Activated T-helper 9 cell treated with anti-CD3 and anti-CD28 coated beads, Interleukin-2, amount 50 U/mL, for 16 hours (primary cell): ENCODE measurements at places on chromosomes 2 and 18.

DNA sequence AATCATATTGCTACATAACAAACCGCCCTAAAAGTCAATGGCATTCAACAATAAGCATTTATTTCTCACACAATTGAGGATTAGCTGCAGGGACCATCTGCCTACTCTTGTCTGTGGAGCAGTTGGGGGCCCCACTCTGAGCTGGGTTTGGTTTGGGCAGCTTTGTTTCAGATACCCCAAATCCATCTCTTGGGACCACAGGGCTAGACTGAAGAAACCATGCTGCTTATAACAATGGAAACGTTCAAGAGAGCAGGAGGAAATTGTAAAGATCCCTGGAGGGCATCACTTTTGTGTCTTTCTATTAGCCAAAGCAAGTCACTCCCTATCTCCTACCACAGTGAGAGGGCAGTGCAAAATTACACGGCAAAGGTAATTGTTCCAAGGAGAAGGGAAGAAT lies 146.5 kb upstream of the MGAT5 start:
- DNase-seq = no peak

DNA sequence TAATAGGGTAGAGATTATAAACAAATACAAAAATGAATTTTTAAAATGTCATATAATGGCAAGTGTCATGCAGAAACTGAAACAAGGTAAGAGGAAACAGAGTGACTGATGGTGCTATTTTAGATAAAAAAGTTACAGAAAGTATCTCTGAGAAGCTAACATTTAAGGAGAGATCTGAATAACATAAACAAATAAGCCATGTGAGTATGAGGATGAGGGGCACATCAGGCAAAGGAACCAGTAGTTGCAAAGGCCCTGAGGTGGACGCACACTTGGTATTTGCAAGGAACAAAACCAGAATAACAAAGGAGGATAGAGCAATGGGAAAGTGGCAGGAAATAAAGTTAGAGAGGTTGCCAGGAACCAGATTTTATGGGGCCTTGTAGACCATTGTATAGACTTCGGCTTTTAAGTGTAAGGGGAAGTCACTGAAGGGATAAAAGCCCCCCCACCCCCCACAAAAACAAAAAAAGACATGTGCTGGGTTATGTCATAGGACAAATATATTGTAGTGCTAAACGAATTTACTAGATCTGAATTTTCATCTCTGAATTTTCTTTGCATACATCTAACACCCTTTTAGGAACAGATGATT lies 159.2 kb downstream of the DTNB start:
- DNase-seq = no peak

DNA sequence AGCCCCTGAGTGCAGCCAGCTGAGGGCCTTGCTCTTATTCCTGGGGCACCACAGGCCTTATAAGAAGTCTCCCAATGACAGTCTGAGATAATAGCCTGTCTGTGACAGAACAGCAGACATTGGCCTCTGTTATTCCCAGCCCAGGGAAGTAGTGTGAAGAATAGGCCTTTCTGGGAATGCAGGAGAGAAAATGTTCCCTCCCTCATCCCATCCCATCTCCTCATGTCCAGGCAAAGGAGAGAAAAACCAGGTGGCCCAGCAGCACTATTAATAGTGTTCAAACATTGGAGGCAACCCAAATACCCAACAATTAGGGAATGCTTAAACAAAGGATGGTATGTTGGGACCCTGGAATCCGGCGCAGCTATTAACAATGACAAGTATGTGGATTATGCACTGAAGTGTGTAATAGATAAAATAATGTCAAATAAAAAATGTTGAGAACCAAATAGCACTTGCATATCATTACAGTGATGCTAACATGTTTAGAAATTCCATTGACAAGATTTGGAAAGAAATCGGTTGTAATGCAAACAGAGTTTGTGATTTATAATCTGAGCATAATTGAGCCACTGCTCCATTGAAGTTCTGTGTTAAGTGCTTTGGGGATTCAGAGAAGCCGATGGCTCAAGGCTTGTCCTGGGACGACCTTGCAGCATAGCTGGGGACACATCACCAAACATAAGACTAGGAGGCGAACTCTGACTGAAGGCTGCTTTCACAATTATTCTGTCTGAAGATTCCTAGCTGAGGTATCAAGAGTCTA lies 69.3 kb downstream of the LBH start:
- no peak for DNase-seq

- DNase-seq = no peak
Measured at GRCh38 chr2:103847276-103847675, 1006.6 kb upstream of the POU3F3 start.

GRCh38 chr18:2086439-2086838 lies 484.9 kb downstream of the METTL4 start:
- DNase-seq = no peak

GRCh38 chr18:13688191-13689136 lies 37.9 kb downstream of the FAM210A start:
- DNase-seq = no peak

DNA sequence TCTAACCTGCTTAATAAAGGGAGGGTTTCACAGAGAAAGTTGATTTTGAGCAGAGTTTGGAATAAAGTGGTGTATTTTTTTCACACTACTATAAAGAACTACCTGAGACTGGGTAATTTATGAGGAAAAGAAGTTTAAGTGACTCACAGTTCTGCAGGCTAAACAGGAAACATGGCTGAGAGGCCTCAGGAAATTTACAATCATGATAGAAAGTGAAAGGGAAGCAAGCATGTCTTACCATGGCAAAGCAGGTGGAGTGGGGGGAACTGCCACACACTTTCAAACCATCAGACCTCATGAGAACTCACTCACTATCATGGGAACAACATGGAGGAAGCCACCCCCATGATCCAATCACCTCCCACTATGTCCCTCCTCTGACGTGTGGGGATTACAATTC lies 546.7 kb downstream of the EPHA4 start:
- DNase-seq = no peak

- DNase-seq = no peak
Measured at GRCh38 chr18:36543991-36544725, 246.6 kb downstream of the FHOD3 start.

GRCh38 chr2:96403481-96403880 lies 67.9 kb downstream of the NCAPH start:
- DNase-seq = no peak

- no peak for DNase-seq
Measured at GRCh38 chr2:76679025-76679396, 843.2 kb downstream of the LRRTM4 start.

DNA sequence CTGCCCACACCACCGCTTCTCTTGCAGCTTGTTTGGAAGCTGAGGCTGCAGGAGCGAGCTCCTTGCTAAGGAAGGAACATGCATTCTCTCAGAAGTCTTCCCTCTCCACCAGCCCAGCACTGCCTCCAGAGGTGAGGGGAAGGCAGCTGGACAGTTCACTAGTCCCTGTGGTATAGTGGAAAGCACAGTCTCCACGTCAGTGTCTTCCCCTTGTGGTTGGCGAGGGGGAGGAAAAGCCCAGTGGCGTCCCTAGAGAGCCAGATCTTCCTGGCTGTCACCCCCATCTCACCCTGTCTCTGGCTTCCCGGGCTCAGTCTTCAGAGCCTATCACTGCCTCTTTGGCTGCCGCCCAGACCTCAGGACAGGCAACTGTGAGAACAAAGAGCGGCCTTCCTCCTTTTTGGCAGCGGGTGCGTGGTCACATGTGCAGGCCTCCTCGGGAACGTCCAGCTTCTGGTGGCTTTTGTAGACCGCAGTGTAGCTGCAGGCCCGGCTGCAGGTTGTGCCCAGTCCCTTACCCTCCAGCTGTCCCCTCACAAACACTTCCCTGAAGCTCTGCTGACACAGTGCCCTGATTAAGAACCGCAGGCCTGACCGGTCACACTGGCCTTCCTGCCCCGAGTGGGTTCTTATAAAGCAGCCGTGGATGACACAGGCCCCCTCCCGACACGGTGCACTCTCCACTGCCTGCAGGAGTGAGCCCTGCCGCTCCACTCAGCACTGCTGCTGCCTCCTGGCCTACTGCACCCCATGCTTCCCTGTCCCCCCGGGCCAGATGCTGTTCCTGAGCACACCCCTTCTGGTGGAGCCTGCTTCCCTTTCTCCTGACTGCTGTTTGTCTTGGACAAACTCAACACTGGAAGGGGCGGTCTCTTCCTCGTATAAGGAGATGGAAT lies 90.9 kb downstream of the RNF144A start:
- DNase-seq = no peak

DNA sequence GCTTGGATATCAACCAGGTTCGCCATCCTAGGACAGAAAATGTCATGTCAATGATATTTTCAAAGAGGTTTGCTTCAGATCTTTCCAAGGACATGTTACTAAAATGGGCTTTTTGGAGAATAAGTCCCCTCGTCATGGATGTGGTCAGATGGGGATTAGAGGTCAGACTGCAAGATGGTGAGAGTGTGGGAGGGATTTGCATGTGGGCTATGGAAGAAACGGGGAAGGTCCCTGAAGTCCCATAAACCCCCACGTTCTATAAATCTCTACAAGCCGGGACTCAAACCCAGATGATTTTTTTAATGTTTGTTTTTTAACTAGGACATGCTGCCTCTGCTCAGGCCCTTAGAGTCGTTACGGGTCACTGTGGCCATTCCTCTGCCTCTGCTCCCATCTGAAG lies 37.7 kb upstream of the IGFBP5 start:
- no peak for DNase-seq

GRCh38 chr2:76019128-76019527 lies 308.4 kb upstream of the GCFC2 start:
- DNase-seq = no peak

DNA sequence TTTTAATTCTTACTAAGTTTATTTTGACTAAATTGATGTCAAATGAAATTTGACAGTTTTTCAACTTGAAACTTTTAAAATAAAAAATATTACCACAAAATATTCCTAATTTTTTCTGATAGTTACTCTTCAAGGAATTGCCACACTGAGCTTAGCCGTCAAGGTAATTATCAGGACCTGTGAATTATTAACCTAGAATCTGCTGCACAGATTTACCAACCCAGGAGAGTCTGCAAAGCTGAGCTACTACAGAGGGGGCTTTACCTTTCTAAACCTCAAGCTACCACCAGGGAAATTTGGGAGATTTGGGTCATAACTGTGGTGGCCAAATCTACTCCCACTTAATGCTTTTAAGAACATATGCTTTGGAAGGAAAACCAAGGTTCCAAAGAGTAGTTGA lies 324.6 kb downstream of the CCDC178 start:
- DNase-seq = no peak

- DNase-seq = no peak
Measured at GRCh38 chr2:11585071-11585470, 51.2 kb downstream of the GREB1 start.

- no peak for DNase-seq
Measured at GRCh38 chr18:76126327-76126726, 368.7 kb downstream of the ZNF516 start.

DNA sequence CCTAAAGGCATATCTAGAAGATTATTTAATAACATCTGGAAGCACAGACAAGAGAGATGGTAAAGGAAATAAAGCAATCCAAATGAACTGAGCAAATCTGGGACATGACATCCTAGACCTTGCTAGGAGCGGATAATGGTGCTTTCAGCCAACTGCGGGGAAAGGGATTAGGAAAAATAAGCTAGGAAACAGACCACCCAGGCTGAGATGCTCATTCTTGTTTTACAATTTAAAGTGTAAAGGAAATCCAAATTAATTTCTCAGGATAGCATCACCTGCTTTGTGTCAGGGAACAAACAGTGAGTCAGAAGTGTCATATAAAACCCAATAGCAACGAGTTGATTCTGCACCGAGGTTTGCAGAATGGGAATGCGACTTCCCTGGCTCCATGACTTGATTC lies 112.5 kb upstream of the CXCR4 start:
- DNase-seq = no peak

GRCh38 chr2:70357684-70358071 lies 55.8 kb upstream of the FAM136A start:
- DNase-seq = no peak

DNA sequence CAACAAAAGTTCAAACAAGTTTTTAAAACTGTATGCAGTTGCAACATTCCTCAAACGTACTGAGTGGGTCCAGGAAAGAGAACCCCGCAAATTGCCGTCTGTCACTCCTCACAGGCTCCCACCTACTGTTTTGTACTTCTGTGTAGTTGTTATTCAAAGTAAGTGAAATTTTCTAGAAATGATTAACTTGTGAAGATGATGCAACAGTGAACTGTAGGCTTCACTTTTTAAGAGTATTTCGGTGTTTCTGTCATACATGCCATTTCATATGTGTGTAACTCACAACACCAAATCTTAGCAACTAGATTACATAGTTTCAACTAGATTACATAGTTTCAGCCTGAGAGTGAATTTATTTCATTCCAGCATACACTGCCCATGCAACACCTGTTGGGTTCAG lies 226.0 kb upstream of the TANK start:
- no peak for DNase-seq

DNA sequence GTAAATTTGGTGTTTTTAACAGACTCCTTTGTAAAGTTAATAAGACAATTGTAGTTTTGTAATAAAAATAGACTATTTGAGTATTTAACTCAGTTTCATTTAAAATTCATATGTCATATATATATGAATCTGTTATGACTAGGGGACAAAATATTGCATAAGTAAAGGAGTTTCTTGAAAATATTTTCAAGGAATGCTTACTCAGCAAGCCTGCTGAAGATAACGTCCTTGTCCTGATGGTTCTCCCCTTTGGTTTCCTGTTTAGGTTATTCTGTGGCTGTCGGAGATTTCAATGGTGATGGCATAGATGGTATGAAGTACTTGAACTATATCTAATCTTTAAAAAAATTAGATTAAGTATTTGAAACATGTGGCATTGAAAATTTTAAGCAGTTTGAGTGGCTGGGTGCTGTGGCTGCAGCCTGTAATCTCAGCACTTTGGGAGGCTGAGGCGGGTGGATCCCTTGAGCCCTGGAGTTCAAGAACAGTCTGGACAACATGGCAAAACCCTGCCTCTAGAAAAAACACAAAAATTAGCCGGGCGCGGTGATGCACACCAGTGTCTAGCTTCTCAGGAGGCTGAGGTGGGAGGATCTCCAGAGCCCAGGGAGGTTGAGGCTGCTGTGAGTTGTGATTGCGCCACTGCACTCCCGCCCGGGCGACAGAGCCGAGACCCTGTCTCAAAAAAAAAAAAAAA lies 47.1 kb downstream of the ITGAV start:
- DNase-seq = no peak

DNA sequence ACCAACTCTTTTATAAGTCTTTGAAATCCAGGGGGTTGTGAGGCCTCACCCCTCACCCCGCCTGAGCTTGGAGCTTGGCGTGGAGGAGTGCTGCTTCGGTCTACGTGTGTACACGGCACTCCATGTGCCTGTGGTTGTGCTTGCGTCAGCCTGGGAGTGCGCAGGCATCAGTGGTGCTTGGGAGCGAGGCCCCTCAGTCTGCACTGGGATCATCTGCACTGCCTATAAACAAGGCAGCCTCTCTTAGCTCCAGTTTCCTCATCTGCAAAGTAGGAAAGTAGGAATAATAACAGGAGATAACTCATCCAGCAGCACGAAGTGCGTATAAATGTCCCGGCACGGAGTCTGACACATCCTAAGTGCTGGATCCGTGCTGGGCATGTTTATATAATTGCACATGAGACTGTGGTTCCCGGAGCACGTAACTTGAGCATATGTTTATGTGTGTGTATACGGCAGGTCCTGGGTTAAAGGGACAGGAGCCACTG lies 1.2 kb downstream of the GYPC start:
- DNase-seq = peak; percentile 28
